ENCODE measurements at places on chromosomes 4 and X.

- peak; percentile 17 for DNase-seq
Measured at GRCh38 chr4:54898056-54898562, 227.3 kb downstream of the KDR start.

DNA sequence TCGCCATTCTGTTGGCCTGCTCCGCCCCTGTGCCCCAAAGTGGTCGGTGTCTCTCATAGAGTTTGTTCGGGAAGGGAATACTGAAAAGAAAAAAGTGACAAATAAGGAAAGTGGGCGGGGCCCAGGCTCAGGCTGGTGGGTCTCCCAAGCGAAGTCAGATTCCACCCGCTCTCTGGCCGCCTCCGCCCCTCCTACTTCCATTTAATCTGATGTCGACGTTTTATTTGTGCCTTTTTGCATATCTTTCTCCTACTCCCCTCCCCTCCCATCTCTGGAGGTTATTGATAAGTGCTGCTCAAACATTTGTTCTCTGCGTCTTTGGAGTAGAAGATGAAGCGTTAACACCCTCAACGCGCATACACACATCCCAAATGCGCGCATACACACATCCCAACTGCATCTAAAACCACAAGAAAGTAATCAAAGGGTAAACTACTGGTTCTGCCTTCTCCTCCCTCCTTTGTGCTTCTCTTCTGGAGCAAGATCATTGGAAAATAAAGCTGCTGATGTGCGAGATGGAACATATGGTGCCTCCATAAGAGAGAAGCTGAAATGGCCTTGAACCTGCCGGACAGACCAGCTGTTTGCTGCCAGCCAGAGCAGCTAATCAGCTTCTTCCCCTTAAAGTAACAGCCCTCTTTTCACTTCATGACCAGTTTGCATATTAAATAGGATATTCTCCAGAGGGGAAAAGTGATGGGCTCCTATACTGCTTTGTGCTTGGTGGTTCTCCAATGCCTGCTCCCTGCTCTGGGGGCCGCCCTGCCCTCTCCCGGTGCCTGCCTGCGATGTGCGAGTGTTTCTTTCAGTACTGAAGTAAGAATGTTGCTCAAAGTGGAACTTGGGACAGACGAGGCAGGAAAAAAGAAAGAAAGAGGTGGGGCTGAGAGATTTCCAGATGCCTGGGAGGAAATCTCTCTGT lies 3.1 kb downstream of the MAMLD1 start:
- peak; percentile 48 for DNase-seq

- peak; percentile 21 for DNase-seq
Measured at GRCh38 chrX:114675365-114675764, 91.5 kb downstream of the HTR2C start.

DNA sequence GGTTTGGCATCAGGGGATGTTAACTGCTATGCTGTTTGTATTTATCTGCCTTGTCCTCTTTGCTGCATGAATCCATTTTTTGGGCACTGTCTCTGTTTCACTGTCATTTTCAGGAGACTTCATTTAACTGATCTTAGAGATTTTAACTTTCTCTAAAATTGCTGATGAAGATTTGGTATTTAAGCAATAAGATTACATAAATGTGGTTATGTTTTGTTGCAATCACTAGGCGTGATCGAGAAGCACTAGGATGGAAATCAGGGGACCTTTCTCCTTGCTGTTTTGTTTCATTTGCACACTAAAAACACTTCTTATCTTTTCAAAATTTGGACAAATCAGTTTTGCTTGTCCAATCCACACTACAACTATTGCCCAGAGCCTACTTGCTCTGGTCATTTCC lies 15.4 kb downstream of the CXCL2 start:
- no peak for DNase-seq

- DNase-seq, result peak; percentile 39
Measured at GRCh38 chrX:11704725-11705495, 39.2 kb upstream of the ARHGAP6 start.

DNA sequence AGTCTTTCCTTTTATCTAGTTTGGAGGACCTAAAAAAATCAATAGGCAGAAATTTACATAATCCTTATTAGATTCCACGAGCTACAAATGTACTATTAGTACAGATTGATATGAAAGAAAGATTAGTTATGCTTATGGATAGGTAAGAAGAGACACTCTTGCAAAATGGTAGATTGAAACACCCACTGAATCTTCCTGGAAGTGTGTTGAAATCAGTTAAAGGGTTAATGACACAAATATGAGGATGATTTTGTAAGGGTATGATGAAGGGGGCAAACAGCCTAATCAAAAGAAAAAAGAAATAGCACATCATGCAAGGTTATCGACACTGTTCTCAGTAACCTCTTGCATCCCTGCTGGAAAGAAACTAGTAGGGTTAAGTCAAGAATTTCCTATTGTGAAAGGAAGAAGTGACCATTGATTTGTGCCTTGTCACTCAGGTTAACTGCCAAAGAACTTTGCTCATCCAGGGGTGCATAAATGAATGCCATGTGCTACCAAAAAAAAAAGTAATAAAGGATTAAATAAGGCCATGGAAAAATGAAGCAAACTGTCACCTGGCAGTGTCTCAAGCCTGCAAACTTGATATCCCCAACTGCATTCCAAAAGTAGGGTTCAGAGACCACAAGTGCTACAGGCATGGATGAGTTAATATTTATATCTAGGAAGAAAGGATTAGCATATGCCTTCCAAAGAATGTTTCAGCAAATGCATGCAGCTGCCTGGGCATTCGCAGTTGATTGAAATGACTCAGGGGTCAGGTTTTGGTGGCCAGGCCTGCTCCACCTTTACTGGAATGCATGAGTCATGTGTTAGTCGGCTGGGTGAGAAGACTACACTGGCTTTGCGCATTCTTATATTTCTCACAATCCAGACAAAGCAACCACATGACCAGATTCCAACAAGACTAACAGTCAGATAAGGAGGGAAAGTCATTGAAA lies 78.3 kb upstream of the ATXN3L start:
- peak; percentile 98 for DNase-seq

GRCh38 chr4:153529646-153530045 lies 63.5 kb downstream of the TMEM131L start:
- DNase-seq, result peak; percentile 73
